ENCODE measurements at places on chromosomes 16 and 17. TPM values are rescaled to one million over a fixed set of nuclear protein-coding genes. Genes with fewer than 3 reads are reported as not detected.

PRR11 gene
- 1.2 TPM for polyA plus RNA-seq

NPIPB13 gene
- 8.4 TPM for polyA plus RNA-seq

SPATA33 gene
- 3.5 TPM for polyA plus RNA-seq

HS3ST4 gene
- not detected for polyA plus RNA-seq

Data from B cell (primary cell).